Osteoblast (primary cell): ENCODE measurements at places on chromosomes 6 and 20. TPM values are rescaled to one million over a fixed set of nuclear protein-coding genes. Genes with fewer than 3 reads are reported as not detected.

SCGN gene
- not detected in 2 replicates for total RNA-seq

TMEM170B gene
- 3.8 and 4.0 TPM in 2 replicates for total RNA-seq

BAK1 gene
- 13.3 and 13.8 TPM in 2 replicates for total RNA-seq

TREM2 gene
- total RNA-seq, result under 0.01 and 0.59 TPM in 2 replicates

GGTLC1 gene
- total RNA-seq, result not detected in 2 replicates

LYRM2 gene
- 24.6 and 28.0 TPM in 2 replicates for total RNA-seq

SNAP25 gene
- total RNA-seq, result 1.8 TPM in 2 replicates

STMND1 gene
- total RNA-seq, result not detected in 2 replicates

CLDN20 gene
- not detected in 2 replicates for total RNA-seq

EYA2 gene
- total RNA-seq, result 17.7 and 19.2 TPM in 2 replicates

SLC17A2 gene
- not detected in 2 replicates for total RNA-seq

CCM2L gene
- total RNA-seq, result not detected in 2 replicates

JPH2 gene
- 1.2 and 2.2 TPM in 2 replicates for total RNA-seq

C6orf141 gene
- not detected in 2 replicates for total RNA-seq

FNDC1 gene
- total RNA-seq, result 24.2 and 34.2 TPM in 2 replicates

CD93 gene
- not detected in 2 replicates for total RNA-seq

DDX27 gene
- total RNA-seq, result 33.6 and 34.0 TPM in 2 replicates

XKR7 gene
- under 0.01 TPM in 1 of 2 replicates, not detected in the other for total RNA-seq

NTSR1 gene
- total RNA-seq, result not detected in 2 replicates

ZNF133 gene
- total RNA-seq, result 18.0 and 19.5 TPM in 2 replicates

TRIM40 gene
- total RNA-seq, result not detected in 2 replicates

FKBP1C gene
- total RNA-seq, result 0.88 and 1.1 TPM in 2 replicates

MAS1 gene
- under 0.01 TPM in 1 of 2 replicates, not detected in the other for total RNA-seq

C20orf144 gene
- under 0.01 TPM in 2 replicates for total RNA-seq

FOXP4 gene
- total RNA-seq, result 2.9 and 3.3 TPM in 2 replicates

EPPIN gene
- not detected in 2 replicates for total RNA-seq
